ENCODE measurements at places on chromosomes 5 and 9. TPM values are rescaled to one million over a fixed set of nuclear protein-coding genes. Genes with fewer than 3 reads are reported as not detected.

DNA sequence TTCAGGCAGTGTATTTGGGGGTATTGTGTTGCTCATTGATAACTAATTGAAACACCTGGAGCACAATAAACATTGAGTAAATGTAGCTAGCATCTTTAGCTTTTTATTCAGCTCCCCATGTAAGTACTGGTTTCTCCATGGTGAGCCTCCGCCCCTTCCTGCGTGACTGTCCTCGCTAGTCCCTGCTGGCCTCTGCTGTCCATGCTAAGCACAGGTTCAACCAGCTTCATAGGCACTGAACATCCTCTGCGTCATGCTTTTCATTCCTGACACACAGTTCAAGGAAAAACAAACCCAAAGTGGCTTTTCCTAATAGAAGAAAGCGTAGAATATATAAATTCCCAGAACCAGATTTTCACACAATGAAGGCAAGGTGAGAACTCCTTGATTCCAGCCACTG is 27.3 kb upstream of the DAP start:
- DNase-seq: no peak
- no peaks in the 10 kb centered on the region for H3K36me3 ChIP-seq
- no peaks in the 10 kb centered on the region for H3K4me1 ChIP-seq
- no peak overlapping the region for H3K4me3 ChIP-seq
- H3K27me3 ChIP-seq: no peaks in the 10 kb centered on the region

Gene RLN1
- not detected for total RNA-seq

DNA sequence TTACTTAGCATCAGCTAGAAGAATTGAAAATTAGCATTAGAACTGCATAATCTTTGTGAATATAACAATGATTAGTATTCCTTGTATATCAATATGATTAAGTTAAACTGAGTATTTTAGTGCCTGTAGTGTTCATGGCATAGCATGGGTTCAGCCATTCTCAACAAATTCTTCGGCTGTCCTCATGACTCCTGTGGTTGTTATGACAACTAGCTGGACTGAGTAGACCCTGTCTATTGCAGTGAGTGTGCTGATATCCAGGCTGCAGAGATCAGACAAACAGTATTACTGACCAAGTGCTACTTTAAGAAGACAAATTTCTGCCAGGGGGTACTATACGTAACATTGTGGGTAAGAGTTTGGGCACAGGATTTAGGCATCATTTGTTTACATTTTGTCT is 125.9 kb downstream of the NUDT12 start:
- H3K4me1 ChIP-seq: no peaks in the 10 kb centered on the region
- no peak overlapping the region for H3K4me3 ChIP-seq
- DNase-seq: no peak
- H3K27ac ChIP-seq: no peak overlapping the region
- H3K27me3 ChIP-seq: no peaks in the 10 kb centered on the region

DNA sequence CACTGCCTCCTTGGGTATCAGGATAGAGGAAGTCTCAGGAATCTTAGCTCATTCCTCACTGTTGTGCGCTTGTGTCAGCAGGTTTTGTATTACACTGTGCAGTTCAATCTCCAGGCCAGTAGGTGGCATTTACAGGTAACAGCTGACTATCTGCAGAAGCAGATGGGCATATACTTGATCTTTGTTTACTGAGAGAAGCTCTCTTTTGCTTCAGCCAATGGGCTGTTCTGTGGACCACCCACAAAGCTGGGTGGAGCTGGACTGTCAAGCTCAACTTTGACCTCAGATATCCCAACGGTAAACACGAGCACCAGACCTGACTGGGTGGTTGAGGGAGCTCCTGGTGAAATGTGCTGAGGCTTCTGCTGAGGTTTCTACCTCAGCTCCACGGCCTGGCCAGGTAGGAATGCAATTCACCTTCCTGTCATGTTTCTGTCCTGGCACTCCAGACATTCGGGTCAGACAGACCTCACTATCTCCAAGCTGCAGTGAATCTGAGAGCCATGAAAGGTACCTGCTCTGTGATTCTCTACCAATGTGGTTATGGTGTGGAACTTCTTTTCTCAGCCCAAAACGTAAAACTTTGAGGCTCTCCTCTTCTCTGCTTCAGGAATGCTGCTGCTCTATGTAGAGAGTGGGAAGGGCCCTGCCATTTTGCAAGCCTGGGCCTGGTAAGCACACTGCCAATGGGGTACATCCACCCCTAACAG is 167.9 kb upstream of the ACTBL2 start:
- no peaks in the 10 kb centered on the region for H3K4me1 ChIP-seq
- no peak overlapping the region for H3K27ac ChIP-seq
- H3K4me3 ChIP-seq: no peak overlapping the region
- no peaks in the 10 kb centered on the region for H3K27me3 ChIP-seq

GRCh38 chr5:153907170-153907775 is 131.4 kb downstream of the FAM114A2 start:
- DNase-seq: no peak
- no peak overlapping the region for H3K27ac ChIP-seq
- no peaks in the 10 kb centered on the region for H3K4me1 ChIP-seq
- no peaks in the 10 kb centered on the region for H3K36me3 ChIP-seq
- H3K27me3 ChIP-seq: no peaks in the 10 kb centered on the region

Data from sigmoid colon (tissue), 7 donors.